Temporal lobe (tissue), 4 donors: ENCODE measurements at places on chromosomes 13 and 19. TPM values are rescaled to one million over a fixed set of nuclear protein-coding genes. Genes with fewer than 3 reads are reported as not detected.

The LENG9 gene
- total RNA-seq = 2.7 TPM

The ITM2B gene
- total RNA-seq = 116 TPM

The OVOL3 gene
- total RNA-seq = not detected

The NPHS1 gene
- 0.25 TPM for total RNA-seq
